ENCODE measurements at places on chromosomes 4 and X.
A peak's percentile ranks its signal among the peaks of the same experiment; 100 is the strongest.

- no peak for DNase-seq
Measured at GRCh38 chr4:52595001-52595400, 64.1 kb downstream of the USP46 start.

DNA sequence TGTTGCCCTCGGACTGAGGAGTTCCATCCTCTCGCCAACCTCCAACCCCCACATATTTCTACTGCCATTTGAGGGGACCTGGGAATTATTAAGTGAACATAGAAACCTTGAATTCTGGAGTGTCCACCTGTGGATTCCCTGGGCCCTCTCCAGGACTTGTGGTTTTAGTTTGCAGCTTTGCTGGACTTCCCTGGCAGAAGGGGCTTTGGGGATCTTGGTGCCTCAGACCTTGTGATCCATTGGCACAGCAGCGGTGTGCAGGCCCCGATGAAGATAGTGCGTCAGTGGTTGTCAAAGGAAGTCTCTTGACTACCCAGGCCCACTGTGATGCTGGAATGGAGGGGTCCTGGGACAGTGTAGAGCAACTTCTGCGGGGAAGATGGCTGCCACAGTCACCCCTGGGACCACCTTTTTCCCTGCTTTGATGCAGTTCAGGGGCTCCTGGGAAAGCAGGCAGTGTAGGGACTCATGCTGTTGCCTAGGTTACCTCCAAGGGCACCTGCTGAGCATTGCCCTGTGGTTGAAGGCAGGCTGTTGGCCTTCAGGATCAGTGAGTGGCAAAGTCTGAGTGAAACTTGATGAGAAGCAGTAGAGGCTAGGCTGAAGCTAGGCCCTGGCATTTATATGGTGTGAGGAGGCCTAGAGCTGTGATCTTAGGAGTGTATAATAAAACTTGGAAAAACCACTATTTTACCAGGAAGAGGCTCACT, 2.2 kb downstream of the SLC16A2 start:
- no peak for DNase-seq

GRCh38 chr4:81659051-81659450, 187.3 kb upstream of the RASGEF1B start:
- DNase-seq = no peak

DNA sequence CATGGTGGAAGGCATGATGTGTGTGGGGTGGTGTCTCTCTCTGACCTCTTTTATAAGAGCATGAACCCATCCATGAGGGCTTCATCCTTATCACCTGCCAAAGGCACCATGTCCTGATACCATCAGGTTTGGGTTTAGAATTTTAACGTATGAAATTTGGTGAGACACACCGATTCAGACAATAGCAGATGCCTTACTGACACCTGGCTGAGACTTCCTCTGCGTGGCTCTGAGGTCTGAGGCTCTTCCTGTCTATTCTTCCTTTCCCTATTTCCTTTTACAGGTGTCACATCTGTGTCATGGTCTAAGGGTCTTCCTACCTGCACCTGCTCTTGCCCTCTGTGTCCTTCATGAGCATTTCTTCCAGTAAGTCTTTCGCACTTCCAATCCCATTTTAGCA, 320.7 kb upstream of the CLNK start:
- no peak for DNase-seq

DNA sequence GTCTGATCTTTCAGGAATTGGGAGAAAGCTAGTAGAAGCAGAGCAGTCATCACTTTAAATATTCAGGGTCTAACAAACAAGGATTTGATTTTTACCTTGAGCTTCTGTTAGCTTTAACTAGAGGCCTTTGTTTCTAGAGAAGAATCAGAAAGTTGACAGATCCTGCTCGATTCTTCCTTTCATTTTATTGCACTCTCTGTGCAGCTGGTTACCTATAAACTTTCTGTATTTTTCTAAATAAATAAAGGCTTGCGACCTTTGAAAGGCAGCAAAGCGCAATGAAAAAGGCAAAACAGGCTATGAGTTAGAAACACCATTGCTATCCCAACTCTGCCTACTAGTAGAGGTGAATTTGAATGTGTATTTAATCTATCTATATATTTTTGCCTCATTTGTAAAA, 101.4 kb upstream of the NPY2R start:
- DNase-seq = no peak

GRCh38 chr4:33924239-33924638, 2320.1 kb downstream of the ARAP2 start:
- no peak for DNase-seq

GRCh38 chrX:10101269-10101668, 55.5 kb upstream of the CLCN4 start:
- no peak for DNase-seq

GRCh38 chr4:156241896-156242295, 288.2 kb upstream of the CTSO start:
- no peak for DNase-seq

DNA sequence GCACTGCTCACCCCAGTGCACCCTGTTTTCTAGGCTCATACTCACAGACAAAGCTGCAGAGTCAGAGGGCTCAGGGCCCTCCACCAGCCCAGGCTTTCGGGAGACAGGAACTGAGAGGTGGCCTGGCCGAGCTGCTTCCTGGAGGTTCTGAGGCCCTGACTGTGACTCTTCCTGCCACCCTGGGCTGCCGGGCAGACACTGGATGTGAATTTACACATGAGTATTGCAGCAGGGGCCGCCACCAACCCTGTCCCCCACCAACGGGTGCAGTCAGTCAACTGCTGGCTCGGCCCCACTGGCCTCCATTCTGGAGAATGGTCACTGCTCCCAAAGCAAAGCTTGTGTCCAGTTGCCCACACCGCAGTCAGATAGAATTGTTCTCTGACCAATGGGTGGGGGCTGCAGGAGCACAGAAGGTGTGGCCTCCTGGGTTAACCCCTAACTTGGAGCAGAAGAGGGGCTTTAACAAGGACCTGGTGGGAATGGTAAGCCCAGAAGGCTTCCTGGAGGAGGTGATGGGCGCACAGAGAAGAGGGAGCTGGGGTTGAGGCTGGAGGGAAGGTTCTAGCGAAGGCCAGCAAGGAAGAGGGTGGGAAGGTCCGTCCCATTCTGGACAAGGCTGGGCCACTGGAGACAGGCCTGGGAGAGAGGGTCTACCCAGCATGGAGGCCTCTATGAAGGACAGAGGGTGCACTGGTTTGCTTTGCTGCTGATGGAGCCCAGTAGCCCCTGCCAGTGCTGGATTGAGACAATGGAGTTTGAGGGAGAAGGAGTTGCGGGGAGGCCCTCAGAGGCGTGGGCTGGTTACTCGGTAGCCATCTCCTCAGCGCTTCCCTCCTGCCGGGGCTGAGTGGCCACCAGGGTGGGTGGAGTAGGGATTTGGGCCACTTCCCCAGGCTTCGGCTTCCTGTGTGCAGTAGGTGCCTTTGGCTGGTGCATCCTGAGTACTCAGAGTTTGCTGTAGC, 135.3 kb downstream of the CPZ start:
- no peak for DNase-seq

- DNase-seq = no peak
Measured at GRCh38 chr4:73458184-73459047, 22.4 kb downstream of the AFP start.

DNA sequence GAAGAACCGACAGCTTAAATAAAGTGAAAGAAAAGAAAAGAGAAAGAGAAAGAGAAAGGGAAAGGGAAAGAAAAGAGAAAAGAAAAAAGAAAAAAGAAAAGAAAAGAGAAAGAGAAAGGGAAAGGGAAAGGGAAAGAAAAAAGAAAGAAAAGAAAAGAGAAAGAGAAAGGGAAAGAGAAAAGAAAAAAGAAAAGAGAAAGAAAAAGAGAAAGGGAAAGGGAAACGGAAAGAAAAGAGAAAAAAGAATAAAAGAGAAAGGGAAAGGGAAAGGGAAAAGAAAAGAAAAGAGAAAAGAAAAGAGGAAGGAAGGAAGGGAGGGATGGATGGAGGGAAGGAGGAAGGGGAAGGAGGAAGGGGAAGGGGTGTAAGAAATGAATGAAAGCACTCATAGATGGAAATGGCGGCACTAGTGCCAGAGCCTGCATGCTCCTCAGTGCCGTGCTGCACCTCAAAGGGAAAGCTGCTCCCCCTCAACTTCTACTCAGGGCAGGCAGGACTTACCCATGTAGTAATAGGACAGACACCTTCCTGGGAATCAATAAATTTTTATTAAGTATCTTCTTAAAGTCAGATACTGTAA, 70.7 kb downstream of the AFAP1 start:
- DNase-seq = no peak

DNA sequence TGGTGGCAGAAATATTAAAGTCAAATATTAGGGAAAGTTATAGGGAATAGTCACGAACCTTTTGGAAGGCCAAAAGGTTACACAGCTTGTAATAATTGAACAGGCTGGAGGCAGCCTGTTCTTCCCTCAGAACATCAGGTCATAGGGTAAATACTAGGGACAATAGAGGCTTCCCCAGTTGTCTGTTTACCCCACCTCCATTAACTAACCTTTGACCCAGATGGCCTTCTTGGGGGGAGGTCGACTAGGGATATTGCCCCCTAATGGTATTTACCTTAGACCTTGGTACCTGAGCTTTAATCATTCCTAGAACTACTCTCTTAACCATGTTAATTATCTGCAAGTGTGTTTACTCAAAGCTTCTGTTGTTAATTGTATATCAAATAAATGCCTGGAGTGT, 26.0 kb downstream of the C4orf17 start:
- DNase-seq = no peak

- DNase-seq = no peak
Measured at GRCh38 chrX:148609515-148610327, 109.3 kb downstream of the AFF2 start.

DNA sequence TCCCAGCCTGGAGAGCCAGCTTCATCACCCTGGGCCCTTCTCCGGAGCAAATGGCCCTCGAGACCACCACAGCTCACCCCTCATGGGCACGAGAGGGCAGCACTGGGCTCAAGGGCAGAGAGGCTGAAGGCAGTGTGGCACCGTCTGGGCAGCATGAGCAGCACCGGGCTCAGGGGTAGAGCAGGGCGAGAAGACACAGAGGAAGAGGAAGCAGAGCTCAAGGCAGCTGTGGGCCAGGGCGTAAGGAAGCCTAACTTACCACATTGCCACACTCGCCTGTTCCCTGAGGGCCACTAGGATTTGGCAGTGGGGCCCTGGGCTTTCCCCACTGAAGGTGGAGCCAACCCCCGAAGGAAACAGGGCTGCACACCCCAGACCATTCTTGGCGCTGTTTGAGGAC, 15.5 kb downstream of the ZNF185 start:
- DNase-seq = no peak

DNA sequence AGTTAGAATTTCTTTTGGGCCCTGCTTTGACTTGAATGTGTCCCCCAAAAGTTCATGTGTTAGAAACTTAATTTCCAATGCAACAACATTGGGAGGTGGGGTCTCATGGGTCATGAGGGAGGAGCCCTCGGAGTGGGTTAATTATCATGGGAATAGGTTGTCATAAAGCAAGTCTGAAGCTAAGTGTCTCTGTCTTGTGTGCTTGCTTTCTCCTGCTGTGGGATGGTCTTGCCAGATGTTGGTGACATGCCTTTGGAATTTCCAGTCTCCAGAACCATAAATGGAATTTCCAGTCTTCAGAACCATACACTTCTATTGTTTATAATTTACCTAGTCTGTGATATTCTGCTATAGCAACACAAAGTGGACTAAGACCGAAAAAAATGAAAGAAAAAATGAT, 71.6 kb downstream of the RASL11B start:
- no peak for DNase-seq

GRCh38 chrX:7714351-7714750, 128.6 kb upstream of the VCX start:
- DNase-seq = no peak

DNA sequence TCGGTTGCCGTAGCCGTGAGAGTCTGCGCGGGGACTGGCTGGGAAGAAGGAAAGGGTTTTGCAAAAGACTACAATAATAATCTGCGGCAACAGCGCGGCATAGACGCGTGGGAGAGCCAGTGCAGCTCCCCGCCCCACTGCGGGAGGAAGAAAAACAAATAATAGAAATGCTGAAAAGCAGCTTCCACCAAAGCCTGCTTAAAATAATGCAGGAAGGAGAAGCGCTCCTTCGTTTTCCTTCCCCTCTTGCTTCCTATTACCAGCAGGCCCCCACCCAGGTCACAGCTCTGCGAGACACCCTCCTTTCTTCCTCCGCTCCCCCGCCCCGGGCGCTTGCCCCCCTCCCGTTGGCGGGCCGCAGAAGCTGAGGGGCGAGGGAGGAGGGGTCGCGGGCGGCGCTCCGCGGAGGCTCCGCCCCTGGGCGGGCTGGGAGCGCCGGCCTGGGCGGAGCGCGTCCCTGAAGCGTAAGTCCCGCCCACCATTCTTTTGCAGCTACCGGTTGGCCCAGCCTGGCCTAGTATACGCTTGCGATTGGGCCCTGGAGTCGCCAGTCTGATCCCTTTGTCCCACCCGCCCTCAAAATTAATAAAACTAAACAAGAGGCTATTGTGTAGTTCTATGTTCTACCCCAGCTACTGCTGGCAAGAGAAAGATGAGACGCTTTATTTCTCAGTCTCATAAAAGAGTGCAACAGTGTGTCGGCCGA, 636 bp upstream of the AMOT start:
- DNase-seq = peak; percentile 34

DNA sequence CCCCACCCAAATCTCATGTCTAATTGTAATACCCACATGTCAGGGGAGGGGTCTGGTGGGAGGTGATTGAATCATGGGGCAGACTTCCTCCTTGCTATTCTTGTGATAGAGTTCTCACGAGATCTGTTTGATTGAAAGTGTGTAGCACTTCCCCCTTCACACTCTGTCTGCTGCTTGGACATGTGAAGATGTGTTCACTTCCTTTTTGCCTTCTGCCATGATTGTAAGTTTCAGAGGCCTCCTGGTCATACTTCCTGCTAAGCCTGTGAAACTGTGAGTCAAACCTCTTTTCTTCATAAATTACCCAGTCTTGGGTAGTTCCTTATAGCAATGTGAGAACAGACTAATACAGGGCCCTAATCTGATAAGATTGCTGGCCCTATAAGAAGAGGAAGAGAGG, 1514.8 kb downstream of the RPA4 start:
- no peak for DNase-seq

DNA sequence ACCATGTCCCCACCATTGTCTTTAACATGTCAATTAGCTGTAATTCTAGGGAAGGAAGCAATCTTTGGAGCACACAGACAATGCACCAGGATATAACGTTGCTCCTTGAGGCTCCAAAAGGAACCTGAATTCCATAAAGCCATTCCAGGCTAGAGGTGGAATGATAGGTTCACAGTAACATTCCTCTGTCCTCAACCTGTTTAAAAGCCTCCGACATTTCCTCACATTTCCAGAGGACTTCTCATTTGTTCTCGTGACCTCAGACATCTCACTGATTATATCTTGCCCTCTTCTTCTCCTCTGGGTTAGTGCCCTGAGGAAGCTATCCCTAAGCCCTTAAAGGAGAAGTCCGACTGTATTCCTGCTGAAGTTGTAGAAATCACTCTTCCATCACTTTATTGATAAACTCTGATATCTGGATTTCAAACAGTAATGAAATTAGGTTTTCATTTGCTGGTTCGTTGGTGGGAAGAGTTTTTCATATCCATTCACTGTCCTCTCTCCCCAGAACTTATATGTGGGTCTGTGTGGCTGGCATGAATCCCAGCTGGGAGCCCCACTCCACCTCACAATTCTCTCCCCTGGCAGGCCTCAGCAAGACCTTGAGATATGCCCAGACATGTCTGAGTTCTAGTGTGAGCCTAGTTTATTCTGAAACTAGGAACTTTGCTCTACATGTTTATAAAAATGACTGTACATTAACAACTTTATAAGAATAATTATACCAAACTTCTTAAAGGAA, 44.2 kb upstream of the PRSS12 start:
- no peak for DNase-seq

Measured in GM12864 (cell line).